ENCODE measurements at places on chromosomes 3 and 15.

DNA sequence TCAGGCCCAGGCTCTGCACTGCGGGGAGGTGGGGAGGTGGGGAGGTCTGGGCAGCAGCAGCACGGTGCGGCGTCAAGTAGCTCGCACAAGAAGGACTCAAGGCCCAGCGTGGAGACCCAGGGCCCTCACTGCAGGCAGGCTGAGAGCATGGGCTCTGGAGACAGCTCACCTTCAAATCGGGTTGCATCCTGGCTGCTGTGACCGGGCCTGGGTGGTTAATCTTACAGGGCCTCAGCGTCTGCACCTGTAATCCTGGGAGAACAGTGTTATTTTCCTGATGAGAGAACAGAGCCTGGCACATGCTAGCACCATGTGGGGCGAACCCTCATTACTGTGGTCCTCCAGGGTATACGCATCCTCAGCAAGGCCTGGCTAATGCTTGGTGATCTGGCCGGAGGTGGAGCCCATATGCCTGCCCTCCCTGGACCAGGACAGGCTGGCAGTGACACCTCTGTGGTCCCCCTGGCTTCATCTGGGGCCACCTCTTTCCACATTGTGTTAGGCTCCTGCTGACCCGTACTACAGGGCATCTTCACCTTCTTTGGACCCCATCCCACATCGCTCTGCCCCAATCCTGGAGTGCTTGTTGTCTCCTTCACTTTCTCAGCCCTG lies 55.5 kb downstream of the RGMA start:
- no peak for DNase-seq

GRCh38 chr3:8841472-8841871 lies 72.1 kb upstream of the OXTR start:
- DNase-seq, result no peak

DNA sequence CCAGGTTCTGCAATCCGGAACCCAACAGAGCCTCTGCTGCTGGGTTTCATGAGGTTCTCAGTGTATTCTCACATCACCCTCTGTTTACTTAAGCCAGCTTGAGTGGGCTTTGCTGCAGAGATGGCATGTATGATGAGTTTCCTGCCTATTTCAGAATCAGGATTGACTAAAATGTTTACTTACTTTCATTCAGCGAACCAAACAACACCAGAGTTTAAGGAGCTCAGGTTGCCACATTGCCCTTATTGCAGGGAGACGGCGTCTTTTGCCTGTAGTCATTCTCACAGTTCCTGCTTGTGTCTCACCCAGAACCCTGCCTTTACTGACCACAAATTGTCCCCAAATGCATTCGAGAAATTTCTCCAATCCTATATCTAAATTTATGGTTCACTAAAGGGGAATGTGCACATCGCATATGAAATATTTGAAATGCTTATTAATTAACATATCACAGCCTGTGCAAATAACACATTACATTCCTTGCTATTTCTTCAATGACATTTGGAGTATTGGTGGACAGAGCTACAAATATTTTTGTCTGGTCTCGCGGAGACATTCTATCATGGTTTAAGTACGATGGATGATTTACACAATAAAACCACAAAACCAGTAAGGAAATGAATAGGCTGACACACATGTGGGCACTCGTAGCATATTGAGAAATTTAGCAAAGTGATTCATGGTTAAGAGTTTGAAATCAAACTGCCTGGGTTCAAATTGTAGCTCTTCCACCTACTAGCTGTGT lies 377.2 kb upstream of the CFAP20DC start:
- DNase-seq, result no peak

GRCh38 chr3:23865595-23866396 lies 51.0 kb downstream of the NKIRAS1 start:
- no peak for DNase-seq

DNA sequence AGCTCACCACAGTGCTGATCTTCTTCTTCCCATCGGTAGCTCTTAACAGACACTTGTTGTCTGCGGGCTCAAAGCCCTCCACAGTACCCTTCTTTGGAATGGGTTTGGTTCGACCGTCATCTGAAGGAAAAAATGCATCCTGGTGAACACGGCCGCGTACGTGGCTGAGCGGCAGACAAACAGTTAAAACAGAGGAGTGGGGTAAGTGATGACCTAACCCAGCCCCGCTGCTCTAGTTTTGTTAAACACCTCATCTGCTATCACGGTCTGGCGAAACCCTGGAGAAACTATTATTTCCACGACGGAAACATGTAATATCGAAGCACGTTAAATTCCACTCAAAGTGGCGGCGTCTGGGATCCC lies 725 bp downstream of the SRP14 start:
- DNase-seq, result no peak

GRCh38 chr3:151552589-151552988 lies 91.7 kb upstream of the IGSF10 start:
- no peak for DNase-seq

GRCh38 chr3:30048431-30048830 lies 558.0 kb upstream of the TGFBR2 start:
- DNase-seq, result no peak

GRCh38 chr3:127805026-127805753 lies 17.1 kb downstream of the MGLL start:
- no peak for DNase-seq

DNA sequence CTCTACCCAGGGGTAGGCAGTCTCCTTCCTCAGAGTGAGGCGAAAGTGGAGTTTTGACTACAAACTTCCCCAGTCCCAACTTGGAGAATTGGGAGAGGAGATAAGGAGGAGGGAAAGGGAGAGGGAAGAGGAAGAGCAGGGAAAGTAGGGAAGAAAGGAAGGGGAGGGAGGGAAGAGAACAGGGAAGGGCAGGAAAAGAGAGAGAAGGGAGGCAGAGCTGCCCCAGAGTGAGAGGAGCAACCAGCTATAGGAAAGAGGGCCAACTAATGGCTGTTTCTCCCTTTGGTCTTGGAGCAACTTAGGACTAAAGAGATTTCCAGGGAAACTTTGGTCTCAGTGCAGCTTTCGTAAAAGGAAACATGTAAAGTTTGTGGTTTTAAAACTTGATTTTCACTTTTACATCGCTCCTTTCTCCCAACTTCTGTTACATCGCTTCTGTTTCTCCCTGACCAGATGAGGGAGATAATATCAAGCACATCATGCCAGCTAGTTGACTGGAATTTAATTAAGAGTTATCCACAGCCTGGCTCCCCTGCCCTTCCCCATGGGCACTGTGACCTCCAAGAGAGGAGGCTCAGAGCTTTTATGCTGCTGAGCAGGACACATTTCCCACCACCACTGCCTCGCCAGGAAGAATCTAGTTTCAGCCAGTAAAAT lies 1.4 kb downstream of the CA12 start:
- DNase-seq, result no peak

- DNase-seq, result no peak
These were observed 103.1 kb upstream of the TNIK start for GRCh38 chr3:171563298-171563697.

DNA sequence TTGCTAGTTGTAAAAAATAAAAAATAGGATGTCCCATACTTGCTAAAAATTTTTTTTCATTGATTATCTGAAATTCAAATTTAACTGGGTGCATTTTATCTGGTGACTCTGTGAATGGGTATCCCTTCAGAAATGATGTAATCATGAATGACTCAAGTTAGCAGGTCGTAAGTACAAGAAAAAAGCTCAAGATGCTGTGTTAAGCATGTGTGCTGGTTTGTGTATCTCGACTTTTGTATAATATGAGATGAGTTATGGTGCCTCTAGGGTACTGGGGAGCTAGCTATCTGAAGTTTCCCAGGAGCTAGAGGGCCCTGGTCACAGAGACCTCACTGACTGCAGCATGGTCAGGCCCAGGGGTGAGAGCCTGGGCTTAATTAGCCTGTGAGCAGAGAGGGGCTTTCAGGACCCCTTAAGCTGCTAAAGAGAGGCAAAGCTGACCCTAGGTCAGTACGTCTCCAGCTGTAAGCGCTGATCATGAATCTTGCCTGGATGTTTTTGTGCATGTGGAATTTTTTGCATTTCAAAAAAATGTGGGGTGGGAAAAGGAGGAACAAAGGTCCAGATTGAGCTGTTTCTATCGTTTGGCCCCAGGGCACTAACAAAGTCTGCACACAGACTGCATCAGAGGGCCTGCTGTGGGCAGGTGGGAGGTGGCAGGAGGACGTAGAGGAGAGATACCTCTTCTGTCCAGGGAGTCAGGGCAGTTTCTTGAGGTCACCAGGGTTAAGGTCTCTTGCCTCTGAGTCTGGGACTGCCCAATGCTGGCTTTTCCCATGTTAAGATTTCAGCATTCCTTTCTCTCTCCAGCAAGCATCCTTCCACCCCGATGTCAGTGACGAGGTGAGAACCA lies 233.2 kb upstream of the TPM1 start:
- DNase-seq, result no peak

DNA sequence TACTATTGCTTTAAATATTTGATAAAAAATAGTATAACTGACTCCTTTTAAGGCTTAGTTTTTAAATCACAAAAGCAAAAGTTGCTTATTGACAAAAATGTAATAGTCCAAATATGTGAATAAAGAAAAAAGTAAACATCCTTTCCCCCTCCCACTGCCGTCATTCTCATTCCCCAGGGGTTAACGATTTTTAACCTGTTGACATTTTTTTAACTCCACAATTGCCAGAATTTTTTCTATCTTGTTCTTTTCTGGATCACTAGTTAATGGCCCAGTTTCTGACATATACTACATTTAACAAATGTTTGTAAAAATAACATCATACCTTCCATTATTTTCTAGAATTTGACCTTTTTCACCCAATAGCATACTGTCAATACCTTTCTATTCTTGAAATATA lies 60.6 kb upstream of the TCF12 start:
- no peak for DNase-seq

DNA sequence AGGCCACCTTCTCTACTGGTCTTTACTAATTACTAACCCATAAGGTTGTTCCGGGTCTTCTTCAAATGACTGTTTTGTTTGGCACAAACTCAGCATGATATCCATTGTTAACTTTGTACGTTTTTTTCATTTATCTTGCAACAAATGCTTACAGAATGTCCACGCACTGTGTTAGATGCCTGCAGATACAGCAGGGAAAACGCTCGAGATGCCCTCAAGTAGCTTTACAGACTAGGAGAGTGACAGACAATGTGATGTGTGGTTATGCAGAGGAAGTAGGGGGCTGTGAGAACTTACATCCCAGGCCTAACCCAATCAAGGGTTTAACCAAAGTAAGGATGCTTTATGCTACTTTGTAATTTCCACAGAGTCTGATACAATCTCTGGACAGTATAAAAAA lies 949 bp upstream of the RFC4 start:
- DNase-seq, result no peak

GRCh38 chr3:170869239-170869590 lies 780 bp downstream of the RPL22L1 start:
- DNase-seq, result no peak

- no peak for DNase-seq
These were observed 70.2 kb downstream of the APBA2 start for GRCh38 chr15:28955993-28956421.

GRCh38 chr3:54304877-54305276 lies 182.5 kb downstream of the CACNA2D3 start:
- DNase-seq, result no peak

GRCh38 chr3:59316688-59317275 lies 267.0 kb upstream of the CFAP20DC start:
- no peak for DNase-seq

DNA sequence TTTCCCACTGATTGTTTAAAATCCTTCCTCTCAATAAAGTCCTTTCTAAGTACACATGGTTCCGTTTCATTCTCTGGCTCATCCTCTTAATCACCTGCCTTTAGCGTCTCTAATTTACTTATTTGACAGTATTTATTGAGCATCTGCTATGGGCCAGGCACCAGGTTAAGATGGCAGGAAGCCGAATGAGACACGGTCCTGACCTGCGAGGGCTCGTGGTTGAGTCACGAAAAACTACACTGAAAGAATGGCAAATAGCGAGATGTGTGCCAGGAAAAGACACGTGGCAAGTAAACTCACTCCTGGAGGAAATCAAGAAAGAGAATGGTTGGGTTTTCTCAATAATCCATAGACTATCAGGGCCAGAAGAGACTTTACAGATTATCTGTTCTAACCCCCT lies 60.9 kb downstream of the HES1 start:
- DNase-seq, result no peak

- DNase-seq, result no peak
These were observed 1.1 kb upstream of the SPATA12 start for GRCh38 chr3:57059411-57059810.

GRCh38 chr15:70632491-70633102 lies 130.8 kb downstream of the UACA start:
- DNase-seq, result no peak

GRCh38 chr15:67850994-67851571 lies 11.2 kb upstream of the RNU6-1 start:
- no peak for DNase-seq

DNA sequence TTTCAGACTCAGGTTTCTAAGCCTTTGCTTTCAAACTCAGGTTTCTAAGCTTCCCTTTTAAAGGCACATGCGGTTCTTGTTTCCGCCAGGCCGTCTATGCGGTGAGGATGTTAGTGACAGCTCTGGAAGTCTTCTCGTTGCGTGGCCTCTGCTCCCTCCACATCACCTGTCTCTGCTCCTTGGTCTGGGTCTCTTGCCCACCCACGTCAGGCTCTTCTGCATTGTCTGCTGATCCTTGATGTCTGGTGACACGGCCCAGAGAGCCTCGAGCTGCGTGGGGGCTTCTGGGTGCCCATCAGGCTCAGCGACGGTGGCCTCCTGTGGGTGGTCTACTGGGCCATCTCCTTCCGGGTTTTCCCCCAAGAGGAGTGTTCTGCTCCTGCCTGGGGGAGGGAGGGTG lies 30.5 kb downstream of the KLF13 start:
- no peak for DNase-seq

DNA sequence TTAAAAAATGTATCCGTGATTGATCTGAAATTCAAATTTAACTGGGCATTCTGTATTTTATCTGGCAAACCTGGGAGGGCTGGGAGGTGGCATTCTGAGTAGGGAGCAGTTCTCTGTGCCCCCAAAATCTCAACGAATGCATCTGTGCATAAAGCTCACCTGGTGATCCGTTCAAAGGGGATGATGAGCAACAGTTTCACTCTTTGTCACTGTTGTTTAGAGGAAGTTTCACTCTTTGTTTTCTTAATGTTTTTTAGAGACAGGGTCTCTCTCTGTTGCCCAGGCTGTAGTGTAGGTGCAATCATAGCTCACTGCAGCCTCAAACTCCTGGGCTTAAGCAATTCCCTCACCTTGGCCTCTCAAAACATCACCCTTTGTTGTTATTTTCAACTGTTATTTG lies 186.7 kb downstream of the SSR3 start:
- no peak for DNase-seq

GRCh38 chr3:49668861-49669260 lies 5.3 kb upstream of the APEH start:
- DNase-seq, result no peak

DNA sequence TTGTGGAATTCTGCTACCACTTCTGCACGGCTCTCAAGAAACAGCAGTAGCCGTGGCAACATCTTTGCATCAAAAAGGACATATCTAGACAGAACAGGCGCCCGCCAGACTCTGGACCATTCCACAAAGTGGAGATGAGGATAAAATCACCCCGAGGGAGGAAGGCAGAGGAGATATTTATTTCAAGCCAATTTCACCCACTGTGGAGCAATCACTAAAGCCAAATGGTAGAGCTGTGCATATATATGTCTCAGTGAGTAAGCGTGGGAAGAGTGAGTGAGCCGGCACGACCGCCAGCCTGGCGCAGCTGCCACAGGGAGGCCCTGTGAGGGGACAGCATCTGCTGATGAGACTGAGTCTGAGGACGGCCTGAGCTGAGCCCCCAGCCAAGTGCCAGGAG lies 111.3 kb downstream of the MEGF11 start:
- no peak for DNase-seq

Data from stimulated activated CD4-positive, alpha-beta T cell treated with anti-CD3 and anti-CD28 coated beads, TNF-alpha, amount 100 ng/mL, for 4 hours (primary cell).